ENCODE measurements at places on chromosomes 12 and 14.

DNA sequence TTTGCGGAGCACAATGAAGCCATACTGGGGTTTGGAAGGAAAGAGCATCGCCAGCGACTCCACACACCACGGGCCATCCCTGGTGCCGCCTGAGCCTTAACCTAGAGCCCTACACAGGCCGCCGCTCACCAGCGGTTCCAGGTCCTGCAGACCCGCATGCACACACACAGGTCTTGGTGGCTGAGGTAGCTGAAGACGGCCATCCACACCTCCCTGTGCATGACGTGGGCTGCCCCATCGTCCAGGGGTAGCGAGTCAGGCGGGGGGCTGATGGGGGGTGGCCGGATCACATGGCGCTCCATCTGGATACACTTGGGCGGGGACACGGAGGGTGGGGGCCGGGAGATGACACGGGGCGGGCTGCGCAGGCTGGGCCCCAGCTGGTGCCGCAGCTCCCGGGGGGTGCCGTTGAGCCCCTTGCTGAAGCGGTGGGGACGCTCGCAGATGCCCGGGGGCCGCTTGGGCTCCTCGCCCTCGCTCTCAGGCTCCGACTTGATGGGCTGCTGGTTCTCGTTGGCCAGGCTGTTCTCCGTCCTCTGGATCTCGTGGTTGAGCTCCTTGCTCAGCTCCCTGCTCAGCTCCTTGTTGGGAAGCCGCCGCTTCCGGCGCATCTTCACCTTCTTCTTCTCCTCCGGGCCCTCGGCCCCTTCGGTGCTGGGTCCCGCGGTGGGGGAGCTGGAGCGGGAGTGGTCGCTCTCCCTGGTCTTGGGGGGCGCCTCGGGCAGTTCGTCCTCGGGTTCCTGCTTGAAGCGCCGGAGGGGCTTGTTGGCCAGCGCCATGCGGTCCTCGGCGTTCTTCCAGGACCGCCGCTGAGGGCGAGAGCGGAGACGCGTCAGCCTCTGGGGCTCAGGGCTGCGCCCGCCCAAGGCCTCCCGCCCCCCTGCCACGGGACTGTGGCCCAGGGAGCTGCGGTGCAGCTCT is 42.4 kb downstream of the RNF34 start:
- no peak for DNase-seq

- DNase-seq, result no peak
Measured at GRCh38 chr12:447141-447540, 12.6 kb upstream of the B4GALNT3 start.

DNA sequence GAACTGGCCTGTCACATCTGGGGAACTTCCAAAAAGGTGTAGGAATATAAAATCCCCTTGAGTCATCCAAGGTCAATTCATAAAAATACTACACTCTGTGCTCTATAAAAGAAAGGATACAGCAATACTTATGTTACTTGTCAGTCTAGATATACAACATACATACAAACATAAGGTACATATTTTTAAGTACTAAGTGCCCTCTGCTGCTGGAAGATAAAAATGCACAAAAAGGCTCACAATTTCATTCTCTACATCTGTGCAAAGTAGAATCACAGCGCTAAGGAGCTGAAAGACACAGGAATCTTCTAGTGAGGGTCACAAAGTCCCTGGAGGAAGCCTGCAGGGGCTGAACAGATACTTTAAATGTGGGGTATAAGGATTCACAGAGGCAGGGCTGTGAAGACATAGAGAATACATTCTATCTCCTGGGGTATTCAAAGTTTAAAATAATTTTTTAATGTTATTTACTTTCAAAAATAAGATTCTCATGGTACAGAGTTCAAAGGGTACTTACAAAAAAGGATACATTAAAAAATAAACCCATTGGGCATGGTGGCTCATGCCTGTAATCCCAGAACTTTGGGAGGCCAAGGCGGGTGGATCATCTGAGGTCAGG is 10.2 kb upstream of the GOLGA5 start:
- peak; percentile 51 for DNase-seq

DNA sequence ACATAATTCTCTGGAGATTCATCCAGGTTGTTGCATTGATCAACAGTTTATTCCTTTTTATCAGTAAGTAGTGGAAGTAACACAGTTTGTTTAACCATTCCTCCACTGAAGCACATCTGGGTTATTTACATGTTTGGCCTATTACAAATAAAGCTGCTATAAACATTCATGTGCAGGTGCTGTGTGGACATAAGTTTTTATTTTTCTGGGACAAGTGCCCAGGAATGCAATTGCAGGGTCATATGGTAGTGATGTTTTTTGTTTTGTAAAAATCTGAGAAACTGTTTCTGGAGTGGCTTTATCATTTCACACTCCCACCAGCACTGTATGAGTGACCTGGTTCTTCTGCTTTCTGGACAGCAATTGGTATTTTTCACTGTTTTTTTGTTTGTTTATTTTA is 505.4 kb downstream of the CCER1 start:
- no peak for DNase-seq

DNA sequence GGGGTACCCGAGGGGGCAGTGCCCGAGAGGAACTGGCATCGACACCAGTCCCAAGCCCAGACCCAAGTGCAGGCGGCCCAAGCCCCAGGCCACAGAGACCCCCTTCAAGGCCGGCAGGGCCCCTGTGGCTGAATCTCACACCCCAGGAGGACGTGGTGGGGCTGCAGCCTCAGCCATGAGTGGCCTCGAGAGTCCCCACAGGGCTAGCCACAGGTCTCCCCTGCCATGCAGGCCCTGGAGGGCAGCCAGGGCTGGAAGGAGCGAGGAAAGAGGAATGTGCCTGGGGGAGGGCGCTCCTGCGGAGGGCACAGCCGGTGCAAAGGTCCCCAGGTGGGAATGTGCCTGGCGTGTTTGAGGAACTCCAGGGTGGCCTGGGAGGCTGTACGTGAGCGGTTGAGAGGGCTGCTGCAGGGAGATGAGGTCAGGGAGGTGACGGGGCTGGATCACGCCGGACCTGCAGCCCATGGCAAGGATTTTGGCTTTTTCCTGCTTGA is 86.1 kb downstream of the NCOR2 start:
- no peak for DNase-seq

Data from globus pallidus (tissue), 1 donor.